ENCODE measurements at places on chromosomes 1 and 21.

GRCh38 chr1:10200620-10201019 is 9.8 kb upstream of the KIF1B start:
- no peak for DNase-seq

GRCh38 chr1:159408862-159409400 is 23.1 kb upstream of the OR10J4 start:
- DNase-seq = no peak

DNA sequence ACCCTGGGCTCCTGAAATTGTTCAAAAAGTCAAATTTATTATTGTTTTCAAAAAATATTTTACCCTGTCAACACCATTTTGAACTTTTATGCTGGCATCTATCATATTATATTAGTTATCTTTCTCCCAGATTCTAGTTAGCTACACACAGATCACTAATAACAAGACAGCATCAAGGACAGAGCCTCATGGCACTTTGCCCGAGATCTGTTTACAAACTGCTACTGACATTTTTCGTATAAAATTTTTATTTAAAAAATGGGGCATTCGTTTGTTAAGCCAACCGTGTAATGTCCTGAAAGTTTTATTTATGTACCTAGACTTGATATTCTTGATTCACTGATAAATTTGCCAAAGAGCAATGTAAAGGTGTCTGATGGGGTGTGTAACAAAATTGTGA is 78.1 kb downstream of the PLPPR5 start:
- no peak for DNase-seq

DNA sequence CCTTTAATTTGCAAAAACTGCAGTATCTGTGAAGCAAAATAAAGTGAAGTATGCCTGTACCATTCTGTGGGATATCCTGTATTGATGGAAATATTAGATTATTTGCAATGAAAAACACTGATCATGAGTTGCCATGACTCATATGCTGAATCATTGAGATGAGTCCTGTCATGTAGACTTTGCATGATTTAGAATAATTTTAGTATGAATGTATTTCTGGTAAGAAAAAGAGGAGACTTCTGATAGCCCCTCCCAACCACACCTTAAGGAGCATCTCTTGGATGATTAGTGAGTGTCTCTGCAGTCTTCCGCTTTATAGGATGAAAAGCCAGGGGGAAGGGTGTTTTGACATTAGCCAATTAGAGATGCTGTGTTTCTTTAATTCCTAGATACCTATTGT is 55.2 kb upstream of the PTGS2 start:
- no peak for DNase-seq

DNA sequence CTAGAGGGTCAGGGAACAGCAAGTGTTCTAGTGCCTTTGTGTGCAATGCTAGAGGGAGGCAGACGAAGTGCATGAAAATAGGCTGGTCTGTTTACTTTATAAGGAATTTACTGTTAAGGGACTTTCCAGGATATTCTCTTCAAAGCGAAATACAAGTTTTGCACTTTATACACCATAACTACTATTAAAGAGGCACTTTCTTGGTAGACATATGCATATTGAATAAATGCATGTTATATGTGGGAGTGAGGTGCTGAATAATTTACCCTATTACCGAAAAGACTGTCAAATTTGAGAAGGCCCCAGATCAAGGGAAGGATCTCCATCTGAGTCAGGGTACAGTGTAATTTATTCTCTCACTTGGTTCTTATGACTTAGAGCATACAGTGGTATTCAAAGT is 310.5 kb downstream of the S1PR1 start:
- DNase-seq = no peak

DNA sequence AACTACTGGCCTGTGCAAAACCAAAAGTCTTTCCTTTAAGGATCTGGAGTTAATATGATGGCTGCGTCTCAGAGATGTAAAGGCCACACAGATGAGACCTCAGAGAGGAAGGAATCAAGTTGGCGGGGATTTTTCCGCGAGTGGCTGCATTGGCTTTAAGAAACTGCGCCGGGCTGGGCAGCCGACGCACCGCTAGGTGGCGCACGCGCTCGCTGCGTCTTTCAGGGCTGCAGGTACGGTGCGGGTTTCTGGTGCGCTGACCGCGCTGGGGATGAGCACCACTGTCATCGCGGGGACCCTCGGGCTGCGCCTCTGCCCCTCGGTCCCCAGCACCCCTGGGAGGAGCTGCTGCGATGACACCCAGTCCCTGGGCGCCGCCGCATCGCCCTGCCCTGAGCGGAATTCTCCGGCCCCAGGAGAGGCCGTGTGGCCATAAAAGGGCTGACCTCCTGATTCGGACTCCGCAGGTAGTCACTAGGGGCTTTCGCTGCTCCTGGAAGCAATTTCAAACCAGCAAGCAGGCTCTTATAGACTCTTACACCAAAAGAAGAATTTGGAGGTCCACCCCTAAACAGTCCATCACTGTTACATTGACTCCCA is 241.0 kb downstream of the KCNJ6 start:
- DNase-seq = no peak

DNA sequence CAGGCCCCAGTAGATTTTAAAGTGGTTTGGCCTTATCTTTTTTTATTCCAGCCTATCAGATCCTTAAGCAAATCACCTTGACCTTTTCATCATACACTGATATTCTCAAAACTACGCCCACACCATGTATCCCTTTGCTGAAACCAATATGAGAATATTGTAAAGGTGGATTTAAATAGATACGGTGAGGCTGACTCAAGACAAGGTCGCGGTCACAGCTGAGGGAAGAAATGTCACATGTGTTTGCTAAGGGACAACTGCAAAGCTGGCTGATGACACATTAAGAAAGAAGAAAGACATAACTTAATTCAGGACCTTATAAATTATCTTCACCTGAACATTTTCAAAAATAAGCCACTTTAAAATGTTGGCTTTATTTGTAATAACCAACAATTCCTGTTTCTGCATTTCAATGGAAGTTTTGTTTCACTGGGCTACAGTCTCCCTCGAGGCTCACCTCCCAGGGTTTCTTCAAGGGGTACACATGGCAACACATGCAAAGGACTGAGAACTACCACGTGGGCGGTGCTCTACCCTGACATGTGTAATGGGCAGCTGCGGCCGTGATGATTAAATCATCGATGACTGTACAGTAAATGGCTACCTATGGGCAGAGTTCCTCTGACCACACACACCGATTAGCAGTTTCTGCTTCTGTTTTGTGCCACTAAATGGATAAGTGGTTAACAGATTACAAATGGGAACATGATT is 189.5 kb downstream of the SIPA1L2 start:
- DNase-seq = no peak

Measured in HS-27A (cell line).